ENCODE measurements at places on chromosomes 13 and 19. TPM values are rescaled to one million over a fixed set of nuclear protein-coding genes. Genes with fewer than 3 reads are reported as not detected.

DNA sequence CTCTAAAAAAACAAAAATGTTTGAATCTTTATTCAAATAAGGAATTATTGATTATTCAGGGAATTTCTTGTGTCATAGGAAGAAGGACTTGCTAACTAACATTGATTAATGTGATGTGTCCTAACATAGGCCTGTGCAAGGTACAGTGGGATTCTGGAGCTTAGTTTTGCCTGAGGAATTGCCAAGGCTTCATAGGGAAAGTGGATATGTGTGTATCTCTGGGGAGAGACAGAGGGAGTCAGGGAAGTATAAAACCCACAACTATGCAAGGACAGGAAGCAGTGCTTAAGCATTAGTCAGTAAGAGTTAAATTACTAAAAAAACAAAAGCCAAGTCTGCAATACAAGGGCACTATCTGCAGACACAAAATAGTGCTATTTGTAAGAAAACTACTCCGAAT lies 59.6 kb downstream of the WDFY2 start:
- DNase-seq: peak; percentile 87

DNA sequence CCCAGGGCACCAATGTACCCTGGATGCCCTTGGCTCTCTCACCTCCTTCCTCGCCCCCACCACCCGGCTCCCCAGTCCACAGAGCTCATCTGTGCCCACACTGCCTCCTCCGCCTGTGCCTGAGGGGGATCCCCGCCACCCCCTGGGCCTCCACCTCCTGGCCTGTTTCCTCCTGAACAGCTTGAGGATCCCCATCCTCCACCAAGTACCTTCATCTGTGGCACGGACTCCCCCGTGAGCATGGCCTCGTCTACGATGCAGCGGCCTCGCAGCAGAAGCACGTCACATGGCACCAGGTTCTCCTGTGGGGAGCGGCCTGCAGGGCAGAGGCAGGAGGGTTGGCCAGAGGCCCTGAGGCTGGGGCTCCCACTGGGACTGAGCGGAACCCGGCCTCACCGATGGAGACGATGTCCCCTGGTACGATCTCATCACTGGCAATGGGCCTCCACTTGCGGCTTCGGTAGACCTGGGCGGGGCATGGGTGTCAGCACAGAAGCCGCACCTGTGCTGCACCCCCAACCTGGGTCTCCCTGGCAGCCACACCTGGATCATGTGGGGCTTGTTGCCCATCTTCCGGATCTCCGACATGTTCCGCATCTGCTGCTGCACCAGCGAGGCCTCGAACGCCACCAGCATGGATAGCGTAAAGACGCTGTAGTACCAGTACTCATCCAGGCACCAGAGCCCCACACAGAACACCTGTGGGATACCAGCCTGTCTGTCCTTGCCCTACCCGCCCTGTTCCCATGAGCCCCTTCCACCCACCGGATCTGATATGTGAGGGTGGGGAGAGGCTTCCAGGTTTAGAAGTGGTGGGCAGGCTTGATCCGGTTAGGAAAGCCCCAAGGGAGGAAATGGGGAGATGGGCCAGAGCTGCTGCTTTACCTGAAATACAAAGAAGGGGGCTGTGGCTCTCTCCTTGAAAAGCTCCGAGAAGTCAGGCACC lies 6.8 kb downstream of the ATP13A1 start:
- no peak for DNase-seq

Gene SYT3
- 1.9 TPM for total RNA-seq

Gene CYP4F3
- total RNA-seq: 3.3 TPM

All from A172 (cell line).